ENCODE measurements at places on chromosomes 6 and 20.

DNA sequence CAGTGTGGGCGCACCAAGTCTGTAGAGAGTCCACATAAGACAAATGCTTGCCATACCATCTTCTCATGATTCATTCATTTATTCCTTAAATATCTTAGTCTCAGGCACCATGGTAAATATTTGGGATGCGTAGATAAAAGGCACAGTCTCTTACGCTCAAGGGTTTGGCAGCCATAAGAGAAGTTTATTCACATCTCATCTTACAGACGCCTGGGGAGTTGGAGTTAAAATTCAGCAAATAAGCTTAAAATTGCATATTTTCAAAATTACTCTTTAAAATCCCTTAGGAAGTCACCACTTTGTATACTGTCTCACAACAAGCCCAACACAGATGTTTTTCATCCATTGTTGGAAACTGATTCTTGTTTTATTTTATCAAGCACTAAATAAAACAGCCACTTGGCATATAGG is 363.3 kb downstream of the KIF16B start:
- H3K36me3 ChIP-seq, result no peaks in the 10 kb centered on the region
- H3K4me1 ChIP-seq, result no peaks in the 10 kb centered on the region
- no peak overlapping the region for H3K4me3 ChIP-seq

DNA sequence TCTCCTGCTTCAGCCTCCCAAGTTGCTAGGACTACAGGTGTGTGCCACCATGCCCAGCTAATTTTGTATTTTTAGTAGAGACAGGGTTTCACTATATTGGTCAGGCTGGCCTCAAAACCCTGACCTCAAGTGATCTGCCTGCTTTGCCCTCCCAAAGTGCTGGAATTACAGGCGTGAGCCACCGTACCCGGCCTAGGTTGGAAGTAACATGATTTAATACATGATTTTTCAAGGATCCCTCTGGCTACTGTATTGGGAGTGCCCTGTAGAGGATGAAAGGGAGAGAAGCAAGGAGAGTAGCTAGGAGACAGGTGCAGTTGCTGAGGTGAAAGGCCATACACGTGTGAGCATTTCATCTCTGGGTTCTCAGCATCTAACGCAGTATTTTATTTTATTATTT is 2.6 kb upstream of the NCOA3 start:
- no peaks in the 10 kb centered on the region for H3K36me3 ChIP-seq
- H3K4me1 ChIP-seq, result no peaks in the 10 kb centered on the region
- no peak for DNase-seq

DNA sequence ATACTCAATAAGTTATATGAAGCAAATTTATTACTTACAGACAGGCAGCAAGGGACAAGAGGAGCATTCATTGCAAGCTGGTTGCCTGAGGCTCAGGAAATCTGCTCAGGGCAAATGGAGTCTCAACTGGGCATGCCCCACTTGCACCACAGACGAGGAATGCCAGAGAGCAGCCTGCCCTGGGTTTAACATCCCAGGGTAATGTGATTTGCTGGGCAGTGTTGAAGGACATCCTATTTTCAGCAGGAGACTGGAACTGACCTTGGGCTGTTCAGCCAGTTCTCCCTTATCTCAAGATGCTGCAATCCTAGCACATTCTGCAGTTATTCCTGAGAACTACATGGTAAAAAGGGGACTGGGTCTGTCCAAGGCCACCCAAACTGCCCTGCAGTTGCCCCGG is 3.8 kb upstream of the ENTPD6 start:
- H3K4me1 ChIP-seq, result peaks cover 2% of the 10 kb centered on the region
- no peaks in the 10 kb centered on the region for H3K27me3 ChIP-seq
- no peak overlapping the region for H3K27ac ChIP-seq
- H3K36me3 ChIP-seq, result no peaks in the 10 kb centered on the region

GRCh38 chr20:62419759-62420158 is 7.6 kb downstream of the RBBP8NL start:
- H3K27me3 ChIP-seq, result no peaks in the 10 kb centered on the region
- H3K36me3 ChIP-seq, result peaks cover 8% of the 10 kb centered on the region
- no peak overlapping the region for H3K4me3 ChIP-seq
- no peak overlapping the region for H3K27ac ChIP-seq

GRCh38 chr6:119034827-119035458 is 43.5 kb downstream of the FAM184A start:
- peaks cover 6% of the 10 kb centered on the region for H3K4me1 ChIP-seq
- H3K4me3 ChIP-seq, result no peak overlapping the region
- no peaks in the 10 kb centered on the region for H3K27me3 ChIP-seq

GRCh38 chr20:50029697-50030461 is 47.1 kb downstream of the SNAI1 start:
- peak; percentile 17 for DNase-seq
- no peaks in the 10 kb centered on the region for H3K36me3 ChIP-seq
- peaks cover 41% of the 10 kb centered on the region for H3K4me1 ChIP-seq
- no peaks in the 10 kb centered on the region for H3K27me3 ChIP-seq
- peak overlapping the region; percentile 93 for H3K27ac ChIP-seq
- H3K4me3 ChIP-seq, result no peak overlapping the region

DNA sequence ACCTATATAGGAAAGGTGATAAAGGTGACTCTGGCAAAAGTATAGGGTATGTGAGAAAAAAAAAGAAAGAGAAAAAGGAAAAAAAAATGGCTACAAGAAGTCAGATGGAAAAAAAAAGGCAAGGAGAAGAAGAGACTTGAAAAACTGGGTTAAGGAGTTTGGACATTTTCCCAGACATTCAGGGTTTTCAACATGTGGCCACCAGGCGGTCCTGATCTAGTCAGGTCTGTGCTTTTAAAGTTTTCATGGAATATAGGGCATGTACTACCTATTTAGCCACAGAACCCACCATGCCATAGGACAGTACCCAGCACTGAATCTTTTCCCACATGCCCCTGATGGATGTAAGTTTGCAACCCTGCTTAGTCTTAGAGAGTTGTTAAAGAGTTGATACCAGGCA is 433.7 kb downstream of the MAFB start:
- H3K27ac ChIP-seq, result no peak overlapping the region
- H3K27me3 ChIP-seq, result no peaks in the 10 kb centered on the region
- no peak for DNase-seq
- H3K36me3 ChIP-seq, result no peaks in the 10 kb centered on the region
- no peak overlapping the region for H3K4me3 ChIP-seq

DNA sequence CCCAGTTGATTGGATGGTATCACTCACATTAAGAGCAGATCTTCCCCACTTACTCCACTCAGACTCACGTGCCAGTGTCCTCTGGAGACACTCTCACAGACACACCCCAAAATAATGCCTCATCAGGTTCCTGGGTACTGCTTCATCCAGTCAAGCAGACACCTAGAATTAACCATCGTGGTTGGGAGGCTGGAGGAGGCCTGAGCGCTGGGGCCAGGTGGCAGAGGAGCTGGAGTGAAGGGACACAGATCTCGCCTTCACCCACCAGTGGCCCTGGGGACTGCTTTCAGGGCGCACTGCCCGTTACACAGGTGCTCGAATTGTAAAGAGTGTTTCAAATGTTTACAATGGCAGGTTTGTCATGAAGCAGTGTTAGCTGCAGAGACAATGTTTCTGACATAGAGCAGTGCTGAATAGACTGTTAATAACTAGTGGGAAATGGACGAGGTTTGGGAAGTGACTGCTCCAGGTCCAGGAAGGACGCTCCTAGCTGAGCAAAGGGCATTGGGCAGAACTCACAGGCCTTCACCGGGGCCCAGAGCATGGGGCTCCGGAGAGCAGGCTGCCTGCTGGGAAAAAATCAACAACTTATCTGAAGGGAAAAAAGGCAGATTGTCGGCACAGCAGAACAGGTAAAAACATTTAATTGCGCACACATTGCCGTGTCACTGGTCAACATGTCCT is 38.4 kb downstream of the TMEM242 start:
- H3K36me3 ChIP-seq, result peaks cover 2% of the 10 kb centered on the region
- H3K4me3 ChIP-seq, result no peak overlapping the region
- no peaks in the 10 kb centered on the region for H3K4me1 ChIP-seq

GRCh38 chr6:126103993-126104392 is 117.7 kb downstream of the TRMT11 start:
- H3K4me3 ChIP-seq, result no peak overlapping the region
- H3K36me3 ChIP-seq, result no peaks in the 10 kb centered on the region
- H3K27me3 ChIP-seq, result no peaks in the 10 kb centered on the region
- H3K4me1 ChIP-seq, result peaks cover 2% of the 10 kb centered on the region

DNA sequence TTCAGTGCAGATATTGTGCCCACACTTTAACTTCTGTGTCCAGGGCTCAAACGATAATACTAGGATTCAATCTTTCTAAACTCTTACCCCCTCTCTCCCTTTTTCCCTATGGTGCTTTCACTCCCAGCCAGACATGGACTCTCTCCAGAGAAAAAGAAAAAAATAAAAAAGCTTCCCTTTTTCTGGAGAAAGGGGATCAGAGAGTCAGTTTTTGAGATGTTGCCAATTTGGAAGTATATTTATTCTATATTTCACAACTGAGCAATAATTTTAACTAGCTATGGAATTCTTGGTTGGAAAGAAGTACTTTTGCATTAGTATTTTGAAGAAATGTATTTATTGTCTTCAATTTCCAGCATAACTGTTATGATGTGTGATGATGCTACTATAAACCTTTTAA is 72.2 kb upstream of the ZFP64 start:
- DNase-seq, result no peak
- H3K36me3 ChIP-seq, result no peaks in the 10 kb centered on the region
- H3K27me3 ChIP-seq, result no peaks in the 10 kb centered on the region
- no peak overlapping the region for H3K27ac ChIP-seq

DNA sequence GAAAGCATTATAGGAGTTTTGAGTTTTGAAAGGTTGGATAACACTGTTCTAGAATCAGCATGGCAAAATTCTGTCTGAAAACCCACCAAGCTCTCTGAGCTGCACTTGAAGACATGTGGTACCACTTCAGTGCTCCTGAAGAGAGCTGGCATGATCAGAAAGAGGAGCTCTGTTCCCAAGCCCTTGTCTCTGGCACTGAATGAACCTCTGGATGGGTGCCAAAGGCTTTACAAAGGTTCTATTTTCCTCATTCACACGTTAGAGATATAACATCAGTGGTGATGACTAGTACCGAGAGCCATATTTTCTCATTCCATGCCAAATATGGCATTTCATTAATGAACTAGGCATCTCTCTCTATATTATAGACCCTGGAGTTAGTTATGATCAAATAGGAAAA is 301.8 kb upstream of the ID4 start:
- H3K4me1 ChIP-seq, result no peaks in the 10 kb centered on the region
- H3K27ac ChIP-seq, result no peak overlapping the region
- DNase-seq, result no peak
- no peaks in the 10 kb centered on the region for H3K27me3 ChIP-seq

- H3K4me1 ChIP-seq, result peaks cover 14% of the 10 kb centered on the region
- peak; percentile 12 for DNase-seq
- H3K4me3 ChIP-seq, result no peak overlapping the region
- H3K27me3 ChIP-seq, result no peaks in the 10 kb centered on the region
- no peak overlapping the region for H3K27ac ChIP-seq
Measured at GRCh38 chr6:20455251-20455940, 53.7 kb downstream of the E2F3 start.

DNA sequence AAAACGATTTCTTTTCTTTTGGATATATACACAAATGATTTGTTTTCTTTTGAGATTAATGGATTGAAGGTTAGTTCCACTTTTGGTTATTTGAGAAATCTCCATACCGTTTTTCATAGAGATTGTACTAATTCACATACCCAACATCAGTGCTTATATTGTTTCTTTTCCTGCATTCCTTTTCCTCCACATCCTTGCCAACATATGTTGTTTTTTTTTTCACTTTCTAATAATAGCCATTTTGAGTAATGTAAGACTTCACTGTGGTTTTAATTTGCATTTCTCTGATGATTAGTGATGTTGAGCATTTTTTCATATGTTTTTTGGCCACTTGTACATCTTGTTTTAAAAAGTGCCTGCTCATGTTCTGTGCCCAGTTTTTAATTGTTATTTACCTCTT is 846.4 kb upstream of the EYS start:
- no peak overlapping the region for H3K4me3 ChIP-seq
- H3K27me3 ChIP-seq, result no peaks in the 10 kb centered on the region
- no peaks in the 10 kb centered on the region for H3K4me1 ChIP-seq
- no peak overlapping the region for H3K27ac ChIP-seq
- DNase-seq, result no peak

DNA sequence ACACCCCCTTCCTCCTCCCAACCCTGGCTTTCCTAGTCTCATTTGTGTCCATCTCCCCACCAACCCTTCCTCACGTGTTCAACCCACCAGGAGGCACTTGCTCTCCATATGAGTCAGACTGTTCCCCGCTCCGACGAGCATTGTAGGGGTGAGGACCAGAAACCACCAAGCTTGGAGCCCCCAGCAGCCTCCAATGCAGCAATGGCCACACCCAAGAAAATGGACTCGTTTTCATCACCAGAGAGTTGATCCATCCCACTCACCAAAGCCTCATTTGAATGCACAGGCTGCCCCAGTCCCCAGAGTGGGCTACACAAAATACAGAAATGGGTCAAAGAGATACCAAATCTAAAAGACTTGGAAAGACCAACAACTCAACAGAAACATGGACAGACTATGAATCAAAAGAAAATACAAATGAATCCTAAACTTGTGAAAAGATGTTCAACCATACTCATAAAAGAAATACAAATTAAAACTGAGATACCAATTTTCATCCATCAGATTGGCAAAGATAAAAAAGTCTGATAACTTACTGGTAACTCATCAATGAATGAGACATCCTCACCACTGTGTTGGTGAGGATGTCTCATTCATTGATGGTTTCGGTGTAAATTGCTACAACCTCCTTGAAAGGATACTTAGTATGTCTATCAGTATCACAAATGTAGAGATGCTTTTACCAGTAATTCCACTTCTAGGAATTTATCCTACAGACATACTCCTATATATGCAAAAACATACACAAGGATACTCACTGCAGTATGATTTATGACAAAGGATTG is 68.1 kb downstream of the TRERF1 start:
- no peak overlapping the region for H3K4me3 ChIP-seq
- no peaks in the 10 kb centered on the region for H3K4me1 ChIP-seq
- no peak overlapping the region for H3K27ac ChIP-seq
- H3K36me3 ChIP-seq, result no peaks in the 10 kb centered on the region
- DNase-seq, result no peak

- no peaks in the 10 kb centered on the region for H3K36me3 ChIP-seq
- no peak overlapping the region for H3K4me3 ChIP-seq
- no peak for DNase-seq
- no peak overlapping the region for H3K27ac ChIP-seq
Measured at GRCh38 chr20:56897318-56897957, 268.3 kb downstream of the TFAP2C start.

DNA sequence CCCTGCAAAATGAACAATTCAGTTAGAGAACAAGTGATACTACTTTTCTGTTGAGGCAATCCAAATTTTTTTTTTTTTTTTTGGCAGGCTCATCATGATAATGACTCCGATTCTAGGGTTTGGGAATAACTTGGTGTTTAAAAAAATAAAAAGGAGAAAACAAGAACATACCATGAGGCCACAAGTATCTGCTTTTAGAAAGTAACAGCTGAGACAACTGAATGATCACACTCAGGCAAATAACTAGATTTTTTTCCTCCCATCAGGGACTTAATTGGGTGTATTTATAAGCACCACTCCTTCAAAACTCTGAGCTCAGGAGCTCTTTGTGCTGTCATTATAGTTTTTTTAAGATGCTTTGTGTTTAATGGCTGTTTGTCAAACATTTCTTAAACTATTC is 29.6 kb downstream of the PAK5 start:
- H3K4me1 ChIP-seq, result no peaks in the 10 kb centered on the region
- H3K27me3 ChIP-seq, result no peaks in the 10 kb centered on the region
- H3K4me3 ChIP-seq, result no peak overlapping the region
- DNase-seq, result no peak
- no peaks in the 10 kb centered on the region for H3K36me3 ChIP-seq
- no peak overlapping the region for H3K27ac ChIP-seq

- H3K4me3 ChIP-seq, result no peak overlapping the region
- no peak overlapping the region for H3K27ac ChIP-seq
- no peaks in the 10 kb centered on the region for H3K4me1 ChIP-seq
- no peaks in the 10 kb centered on the region for H3K27me3 ChIP-seq
- H3K36me3 ChIP-seq, result no peaks in the 10 kb centered on the region
- no peak for DNase-seq
Measured at GRCh38 chr20:14036567-14036966, 41.3 kb downstream of the MACROD2 start.

Data from trophoblast cell (in vitro differentiated cells and primary cell).